Glutamatergic neuron (in vitro differentiated cells): ENCODE measurements at places on chromosomes 16 and 17.

DNA sequence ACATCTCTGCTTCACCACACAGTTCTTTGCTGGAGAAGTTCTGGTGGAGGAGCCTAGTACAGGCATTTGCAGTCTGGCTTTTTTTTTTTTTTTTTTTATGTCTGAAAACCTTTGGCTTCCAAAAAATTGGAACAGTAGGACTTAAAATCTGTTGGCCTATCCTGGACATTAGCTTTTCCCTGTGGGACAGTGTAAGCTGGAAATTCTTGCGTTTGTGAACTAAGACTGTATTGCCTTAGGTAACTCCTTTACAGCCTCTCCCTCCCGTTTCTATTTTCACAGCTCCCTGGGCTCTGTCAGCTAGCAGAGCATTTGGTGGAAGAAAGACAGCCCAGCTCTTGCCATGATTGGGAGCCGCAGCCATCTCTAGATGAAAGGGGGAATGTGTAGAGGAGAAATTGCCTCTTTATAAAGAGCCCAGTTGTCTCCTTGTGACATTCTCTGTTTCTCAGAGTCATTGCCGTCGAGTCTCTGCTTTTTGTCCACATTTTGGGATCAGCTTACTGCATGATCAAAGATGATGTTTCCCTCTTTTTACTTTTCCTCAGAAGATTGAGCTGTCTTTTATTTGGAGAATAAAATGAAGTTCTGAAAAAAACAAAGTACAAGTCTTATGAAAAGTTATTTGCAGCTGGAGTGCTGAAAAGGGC, 227.5 kb downstream of the SPECC1 start:
- no peak for DNase-seq

- DNase-seq = no peak
Measured at GRCh38 chr17:72128039-72128438, 7.2 kb downstream of the SOX9 start.

GRCh38 chr17:6903326-6903900, 71.9 kb upstream of the TEKT1 start:
- no peak for DNase-seq

- DNase-seq = no peak
Measured at GRCh38 chr16:13936155-13936554, 16.2 kb downstream of the ERCC4 start.

GRCh38 chr16:87765473-87765775, 362 bp downstream of the KLHDC4 start:
- no peak for DNase-seq

DNA sequence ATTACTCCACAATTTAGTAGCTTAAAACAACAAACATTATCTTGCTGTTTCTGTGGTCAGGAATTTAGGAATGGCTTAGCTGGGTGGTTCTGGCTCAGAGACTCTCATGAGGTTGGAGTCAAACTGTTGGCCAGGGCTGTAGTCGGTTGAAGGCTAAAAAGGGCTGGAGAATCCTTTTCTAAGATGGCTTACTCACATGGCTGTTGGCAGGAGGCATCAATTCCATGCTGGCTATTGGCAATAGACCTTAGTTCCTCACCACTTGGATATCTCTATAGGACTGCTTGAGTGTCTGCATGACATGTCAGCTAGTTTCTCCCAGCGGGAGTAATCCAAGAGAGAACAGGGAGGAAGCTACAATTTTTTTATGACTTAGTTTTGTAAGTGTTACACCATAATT, 6.6 kb upstream of the EFCAB13 start:
- DNase-seq = no peak

DNA sequence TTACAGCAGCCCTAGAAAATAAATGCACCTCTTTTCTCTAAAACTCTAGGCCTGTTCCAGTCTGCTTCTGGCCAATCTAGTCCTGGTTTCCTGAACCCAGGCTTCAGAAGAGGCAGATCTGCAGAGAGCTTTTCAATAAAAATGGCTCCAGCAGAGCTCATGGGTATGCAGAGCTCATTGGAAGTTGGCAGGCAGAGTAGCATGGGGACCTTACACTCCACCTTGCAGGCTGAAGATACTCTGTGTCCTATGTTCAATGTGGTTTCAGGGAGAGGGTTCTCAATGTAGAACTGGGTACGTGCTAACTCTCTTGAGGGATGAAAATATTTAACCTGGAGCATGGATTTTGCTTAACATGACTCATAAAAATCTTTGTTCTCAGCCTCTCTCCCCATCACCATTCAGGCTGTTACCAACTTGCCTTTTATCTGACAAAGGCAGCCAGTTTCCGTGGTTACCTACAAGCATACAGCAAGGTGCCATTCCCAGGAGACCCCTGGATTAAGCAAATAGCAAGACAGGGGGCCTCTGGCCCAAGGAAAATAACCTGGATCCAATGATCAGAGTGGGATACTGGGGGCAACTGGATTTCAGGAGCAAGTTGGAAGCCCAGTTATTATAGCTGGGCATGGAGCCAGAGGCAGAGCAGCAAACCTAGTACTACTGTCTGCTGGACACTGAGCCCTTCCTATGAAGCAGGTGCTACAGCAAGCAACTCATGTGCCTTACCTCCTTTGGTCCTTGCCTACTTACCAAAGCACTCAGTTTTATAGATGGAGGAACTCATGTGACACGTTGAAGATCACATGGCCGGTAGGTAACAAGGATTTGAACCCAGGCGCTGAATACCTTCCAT, 98.2 kb upstream of the DHX40 start:
- no peak for DNase-seq

GRCh38 chr17:67819722-67820121, 5.6 kb upstream of the BPTF start:
- DNase-seq = no peak

GRCh38 chr17:42027590-42027889, 7.7 kb downstream of the NKIRAS2 start:
- no peak for DNase-seq

- DNase-seq = peak; percentile 33
Measured at GRCh38 chr17:76239538-76240274, 587 bp downstream of the RNF157 start.

- DNase-seq = no peak
Measured at GRCh38 chr16:76518781-76519180, 241.6 kb downstream of the CNTNAP4 start.

GRCh38 chr16:86700046-86700945, 121.9 kb downstream of the FOXL1 start:
- DNase-seq = no peak

DNA sequence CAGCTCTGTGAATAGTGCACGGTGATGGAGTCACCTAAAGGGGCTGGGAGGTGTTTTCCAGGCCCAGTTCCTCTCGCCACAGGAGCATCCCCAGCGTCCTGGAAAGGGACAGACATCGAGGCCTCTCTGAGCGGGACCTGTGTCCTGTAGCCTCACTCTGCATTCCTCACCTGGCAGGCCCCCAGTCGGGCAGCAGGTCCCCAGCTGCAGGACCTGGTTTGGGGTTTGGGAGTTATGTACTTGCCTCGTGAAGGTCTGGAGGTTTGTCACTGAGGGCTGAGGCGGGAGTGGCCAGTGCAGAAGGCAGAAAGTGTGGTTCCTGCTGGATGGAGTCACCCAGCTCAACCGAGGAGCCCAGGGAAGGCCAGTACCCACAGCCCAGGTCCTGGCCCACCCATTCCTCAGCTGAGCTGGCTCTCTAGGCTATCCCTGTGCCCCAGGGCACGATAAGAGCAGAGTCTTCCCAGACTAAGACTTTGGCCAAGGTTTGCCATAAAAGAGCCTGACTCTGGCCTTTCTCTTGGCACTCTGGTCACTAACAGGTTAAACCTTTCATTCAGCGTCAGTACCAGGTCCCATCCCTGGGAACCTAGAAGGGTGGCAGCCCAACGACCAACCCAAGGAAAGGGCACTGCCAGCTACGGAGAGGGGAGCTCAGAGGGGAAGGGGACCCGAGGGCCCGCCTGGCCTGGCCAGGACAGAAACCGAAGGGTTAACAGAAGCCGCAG, 24.4 kb downstream of the TBX4 start:
- no peak for DNase-seq

- no peak for DNase-seq
Measured at GRCh38 chr16:340370-341091, 12.0 kb downstream of the AXIN1 start.

DNA sequence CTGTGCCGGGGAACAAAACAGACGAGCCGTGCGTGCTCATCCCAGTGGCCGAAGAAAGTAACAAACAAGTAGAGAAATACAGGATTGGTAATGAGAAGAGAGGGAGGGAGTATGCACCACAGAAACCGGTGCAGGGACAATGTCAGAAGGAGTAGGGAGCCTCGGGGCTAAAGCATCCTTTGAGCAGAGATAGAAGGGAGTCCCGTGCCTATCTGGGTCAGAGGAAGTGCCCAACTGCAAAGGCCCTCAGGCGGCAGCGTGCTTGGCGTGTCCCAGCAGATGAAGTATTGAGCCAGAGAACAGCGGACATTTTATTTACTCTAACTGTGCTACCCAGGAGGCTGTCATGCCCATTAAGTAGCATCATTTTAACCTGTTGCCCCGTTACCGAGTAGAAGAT, 114.9 kb upstream of the CACNG5 start:
- no peak for DNase-seq

- DNase-seq = no peak
Measured at GRCh38 chr16:55672471-55672870, 16.7 kb downstream of the SLC6A2 start.

DNA sequence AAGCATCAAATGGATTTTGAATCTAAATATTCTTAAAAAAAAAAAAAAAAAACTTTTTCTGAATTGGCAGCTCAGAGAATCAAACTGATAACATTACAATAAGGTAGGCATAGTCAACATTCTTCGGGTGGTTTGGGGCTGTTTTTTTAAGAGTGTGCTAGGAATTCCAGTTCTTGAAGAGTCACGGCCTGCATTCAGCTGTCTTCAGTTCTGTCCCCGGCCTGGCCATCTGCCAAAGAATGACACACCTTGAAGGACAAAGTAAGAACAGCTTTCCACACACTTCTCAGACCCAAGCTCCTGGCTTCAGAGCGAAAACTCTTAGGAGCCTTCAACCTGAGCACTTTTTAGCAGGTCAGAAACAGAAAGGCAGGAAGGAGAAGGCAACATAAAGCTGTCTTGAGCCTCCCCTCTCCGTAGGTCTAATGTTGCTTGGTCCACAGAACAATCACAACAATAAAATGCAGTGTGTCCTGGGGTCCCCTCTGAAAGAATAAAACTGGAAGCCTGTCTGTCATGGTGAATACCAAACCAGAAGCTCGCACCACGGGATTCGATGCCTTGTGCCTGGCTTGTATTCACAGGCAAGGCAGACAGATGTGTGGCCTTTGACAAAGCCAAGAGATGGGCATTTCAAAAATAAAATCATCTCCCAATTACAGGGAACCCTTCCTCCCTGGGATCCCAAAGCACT, 524.4 kb upstream of the ZFHX3 start:
- DNase-seq = peak; percentile 22

DNA sequence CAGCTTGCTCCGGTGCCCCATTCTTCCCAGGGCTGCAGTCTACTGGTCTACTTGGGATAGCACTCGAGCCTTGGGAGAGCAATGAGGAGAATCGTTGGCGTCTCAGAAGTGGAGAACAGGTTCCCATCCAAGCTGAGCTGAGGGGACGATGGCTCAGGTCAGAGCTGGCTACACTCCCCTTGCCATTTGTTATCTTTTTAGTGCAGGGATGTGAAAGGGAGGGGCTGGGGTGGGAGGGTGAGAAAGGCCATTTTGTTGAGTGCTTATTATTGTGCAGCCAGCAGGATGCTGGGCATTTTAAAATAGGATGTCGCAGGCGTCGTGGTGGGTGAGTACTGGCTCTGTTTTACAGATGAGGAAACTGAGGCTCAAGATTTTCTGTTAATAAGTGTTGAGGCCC, 410.8 kb downstream of the SNX29 start:
- no peak for DNase-seq

GRCh38 chr16:75203667-75204409, 3.1 kb downstream of the CTRB2 start:
- DNase-seq = no peak

- DNase-seq = no peak
Measured at GRCh38 chr16:50542703-50543102, 5.5 kb upstream of the NKD1 start.

GRCh38 chr16:3879887-3880564, 487 bp downstream of the CREBBP start:
- DNase-seq = peak; percentile 82

GRCh38 chr17:33014751-33015150, 23.1 kb downstream of the SPACA3 start:
- no peak for DNase-seq

DNA sequence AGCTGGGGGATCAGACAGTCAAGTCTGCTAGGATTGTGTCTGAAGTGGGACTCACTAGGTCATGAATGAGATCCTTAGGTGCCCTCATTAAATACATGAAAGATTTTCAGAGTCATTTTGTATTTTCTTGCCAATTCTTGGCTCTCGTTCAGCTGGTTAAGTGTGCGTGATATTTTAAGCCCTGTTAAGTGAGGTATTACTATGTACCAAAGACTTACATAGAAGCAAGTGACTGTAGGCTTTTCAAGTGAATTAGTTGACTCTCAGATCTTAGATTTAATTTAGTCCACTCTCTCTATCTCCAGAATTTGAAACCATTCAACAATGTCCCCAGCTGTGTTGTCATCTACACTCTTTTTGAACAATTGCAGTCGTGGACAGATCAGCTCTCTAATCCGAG, 219.4 kb downstream of the FOXL1 start:
- DNase-seq = no peak

- no peak for DNase-seq
Measured at GRCh38 chr17:40180694-40181093, 3.4 kb downstream of the RAPGEFL1 start.

GRCh38 chr16:6193718-6194117, 1096.1 kb upstream of the EEF2KMT start:
- no peak for DNase-seq

DNA sequence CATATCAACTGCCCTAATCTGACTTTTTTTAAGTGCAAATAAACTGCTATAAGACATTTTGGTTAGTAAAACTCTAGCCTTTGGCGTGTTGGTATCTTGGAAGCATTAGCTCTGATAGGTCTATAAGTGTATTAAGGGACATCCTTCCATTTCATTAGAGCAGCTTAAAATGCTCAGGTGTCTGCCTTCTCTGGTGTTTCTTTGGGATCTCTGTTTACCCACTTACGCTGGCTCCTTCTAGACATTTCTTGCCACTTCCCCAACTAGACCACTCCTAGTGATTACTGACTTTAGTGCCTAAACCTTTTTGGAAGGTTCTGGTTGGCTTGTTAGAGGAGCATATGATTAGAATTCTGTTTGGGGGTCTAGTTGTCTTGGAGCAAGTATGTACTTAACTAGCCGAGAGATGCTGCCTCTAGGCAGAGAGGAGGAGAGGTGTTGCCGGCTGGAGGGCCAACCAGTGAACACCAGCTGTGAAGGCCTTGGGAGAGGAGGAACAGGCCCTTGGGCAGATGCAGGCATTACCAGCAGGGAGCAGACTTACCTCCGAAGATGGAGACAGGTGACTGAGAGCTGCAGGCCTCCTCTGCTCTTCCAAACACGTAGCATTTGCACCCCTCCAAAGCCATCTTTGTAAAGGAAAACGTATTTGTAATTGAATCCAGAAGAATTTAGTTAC, 15.2 kb upstream of the CLEC18C start:
- DNase-seq = no peak

- peak; percentile 91 for DNase-seq
Measured at GRCh38 chr16:74813109-74813641, 38.6 kb upstream of the FA2H start.

GRCh38 chr16:50152807-50153595, at the start of gene TENT4B:
TSS of gene TENT4B (plus strand) at chr16:50153306. CDS start at chr16:50153622, 316 bp downstream.
- DNase-seq = peak; percentile 85
